Calu3 (cell line): ENCODE measurements at places on chromosomes 6 and 20. TPM values are rescaled to one million over a fixed set of nuclear protein-coding genes. Genes with fewer than 3 reads are reported as not detected.

GRCh38 chr20:62549499-62550086, 73.8 kb upstream of the GATA5 start:
- DNase-seq: no peak

- DNase-seq: no peak
Measured at GRCh38 chr20:10584371-10584770, 89.4 kb downstream of the JAG1 start.

GRCh38 chr6:107536180-107536961, 46.5 kb downstream of the SOBP start:
- DNase-seq: no peak

DNA sequence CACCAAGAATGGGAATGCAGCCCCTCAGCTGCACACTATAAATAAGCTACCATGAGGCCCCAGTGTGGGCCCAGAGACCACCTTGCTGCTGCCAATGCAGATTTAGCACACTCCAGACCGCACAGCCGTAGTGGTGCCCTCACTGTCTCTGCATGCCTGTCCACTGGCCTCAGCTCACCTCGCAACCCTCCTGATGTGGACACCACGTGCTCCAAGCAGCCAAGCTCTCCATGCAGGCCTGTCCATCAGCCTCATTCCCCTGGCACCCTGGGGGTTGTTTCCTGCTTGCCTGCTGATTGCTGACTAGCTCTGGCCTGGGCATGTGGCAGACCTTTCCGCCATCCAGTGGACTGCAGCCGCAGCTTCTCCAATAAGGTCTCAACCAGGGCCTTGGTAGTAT, 36.2 kb downstream of the ZBTB9 start:
- no peak for DNase-seq

DNA sequence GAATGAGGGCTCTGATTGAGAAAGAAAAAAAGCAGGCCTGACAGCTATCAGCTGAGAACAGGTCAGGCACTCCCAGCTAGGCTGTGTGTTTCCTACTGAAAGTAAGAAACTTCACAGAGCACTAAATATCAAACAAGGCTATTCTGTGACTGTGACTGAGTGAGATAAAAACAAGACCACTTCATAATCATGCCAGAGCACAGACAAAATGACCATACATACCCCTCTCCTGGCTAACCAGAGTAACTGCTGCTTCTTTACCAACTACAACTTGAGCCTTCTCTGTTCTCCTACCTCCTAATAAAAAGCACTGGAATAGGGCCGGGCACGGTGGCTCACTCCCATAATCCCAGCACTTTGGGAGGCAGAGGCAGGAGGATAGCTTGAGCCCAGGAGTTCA, 6.8 kb upstream of the BTN1A1 start:
- DNase-seq: no peak

DNA sequence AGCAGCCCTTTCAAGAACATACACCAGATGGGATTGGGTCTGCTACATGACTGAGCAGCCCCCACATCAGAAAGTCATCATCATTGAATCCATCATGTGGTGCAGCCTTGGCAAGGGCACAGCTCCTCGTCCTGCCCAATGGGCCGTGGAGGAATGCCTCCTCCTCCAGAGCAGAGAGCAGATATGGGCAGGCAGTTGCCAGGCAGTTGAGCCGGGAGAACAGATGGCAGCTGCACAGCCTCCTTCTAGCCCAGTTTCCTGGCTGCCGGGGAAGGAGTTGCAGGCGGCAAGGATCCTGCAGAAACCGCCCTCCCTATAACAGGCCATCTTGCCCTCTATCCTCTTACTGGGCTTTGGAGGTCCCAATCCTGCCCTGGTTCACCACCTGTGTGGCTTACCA, 11.9 kb upstream of the ZFAND3 start:
- DNase-seq: no peak

GRCh38 chr20:11210611-11211010, 536.8 kb upstream of the JAG1 start:
- no peak for DNase-seq

- no peak for DNase-seq
Measured at GRCh38 chr6:8686077-8686476, 250.7 kb upstream of the SLC35B3 start.

DNA sequence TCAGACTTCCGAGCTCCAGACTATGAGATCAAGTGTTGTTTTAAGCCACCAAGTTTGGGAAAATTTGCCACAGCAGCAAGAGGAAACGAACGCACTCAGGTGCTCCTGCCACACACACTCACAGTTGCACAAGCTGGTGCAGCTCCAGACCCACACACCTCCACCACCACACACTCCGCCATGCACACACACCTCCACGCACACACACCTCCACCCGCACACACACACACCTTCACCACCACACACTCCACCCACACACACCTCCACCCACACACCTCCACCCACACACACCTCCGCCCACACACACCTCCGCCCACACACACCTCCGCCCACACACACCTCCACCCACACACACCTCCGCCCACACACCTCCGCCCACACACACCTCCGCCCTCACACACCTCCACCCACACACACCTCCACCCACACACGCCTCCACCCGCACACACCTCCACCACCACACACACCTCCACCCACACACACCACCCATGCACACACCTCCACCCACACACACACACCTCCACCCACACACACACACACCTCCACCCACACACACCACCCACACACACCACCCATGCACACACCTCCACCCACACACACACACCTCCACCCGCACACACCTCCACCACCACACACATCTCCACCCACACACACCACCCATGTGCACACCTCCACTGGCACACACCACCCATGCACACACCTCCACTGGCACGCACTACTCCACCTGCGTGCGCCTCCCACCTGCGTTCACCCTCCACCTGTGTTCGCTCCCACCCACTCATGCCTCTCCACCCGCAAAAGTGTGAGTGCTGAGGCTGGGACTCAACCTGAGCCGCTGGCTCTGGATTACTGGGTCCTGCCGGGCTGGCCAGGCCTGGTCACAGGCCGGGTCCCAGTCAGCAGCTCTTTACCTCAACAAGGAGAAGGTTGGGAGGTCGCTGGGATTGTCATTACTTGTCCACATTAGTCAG, 175.6 kb downstream of the BMP7 start:
- no peak for DNase-seq

- DNase-seq: no peak
Measured at GRCh38 chr20:33490934-33491656, 1.2 kb downstream of the CBFA2T2 start.

DNA sequence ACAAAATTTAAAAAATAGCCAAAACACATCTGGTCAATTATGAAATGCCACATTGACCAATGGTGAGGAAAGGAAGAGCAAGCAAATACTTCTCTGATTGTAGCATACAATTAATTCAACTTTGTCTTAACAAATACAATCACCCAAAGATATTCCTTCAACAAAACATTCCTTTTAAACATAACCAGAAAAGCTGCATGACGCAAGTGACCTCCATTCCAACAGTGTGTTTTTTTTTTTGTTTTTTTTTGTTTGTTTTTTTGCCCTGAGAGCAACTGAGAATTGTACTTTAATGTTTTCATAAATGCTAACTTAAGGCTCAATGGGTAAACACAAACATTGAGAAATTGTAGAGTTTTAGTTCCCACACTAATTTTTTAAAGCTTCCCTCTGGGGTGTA, 184.4 kb downstream of the PTPRK start:
- no peak for DNase-seq

- peak; percentile 54 for DNase-seq
Measured at GRCh38 chr20:63831993-63832686, 1.1 kb upstream of the ZBTB46 start.

GRCh38 chr6:25327432-25327831, 48.3 kb downstream of the CARMIL1 start:
- DNase-seq: no peak

GRCh38 chr6:138182939-138183789, 21.4 kb downstream of the ARFGEF3 start:
- DNase-seq: no peak

GRCh38 chr6:158939255-158940159, 60.5 kb downstream of the RSPH3 start:
- peak; percentile 62 for DNase-seq

DNA sequence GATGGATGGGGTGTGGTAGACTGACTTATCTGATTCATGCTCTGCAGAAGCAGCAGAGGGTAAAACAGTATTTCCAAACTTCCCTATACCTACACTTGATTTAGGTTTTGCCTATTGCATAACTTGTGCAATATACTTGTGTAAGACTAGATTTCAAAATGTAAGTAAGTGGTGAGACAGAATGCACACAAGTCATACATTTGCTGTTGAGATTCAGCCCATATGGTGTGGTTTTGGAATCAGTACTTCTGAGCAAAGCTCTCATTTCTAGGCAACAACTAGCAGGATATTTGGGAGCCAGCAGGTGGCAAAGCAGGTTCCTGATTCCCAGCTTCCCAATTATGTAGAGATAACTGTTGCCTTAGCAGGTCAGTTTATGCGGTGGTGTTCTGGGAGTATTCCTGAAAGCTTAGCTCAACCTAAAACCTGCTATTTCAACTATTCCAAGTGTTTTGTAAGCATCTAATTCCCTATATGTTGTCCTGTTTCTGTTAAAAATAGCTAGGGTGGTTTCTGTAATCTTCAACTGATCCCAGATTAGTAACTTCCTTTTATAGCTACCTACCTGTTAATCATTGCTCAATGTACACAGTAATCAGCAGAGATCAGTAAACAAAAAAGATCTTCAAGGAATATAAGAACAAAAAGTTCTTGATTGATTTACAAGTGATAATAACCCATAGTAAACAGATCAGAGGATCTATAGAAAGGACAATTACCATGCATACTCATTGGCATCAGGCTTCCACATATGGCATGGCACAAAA, 8.5 kb upstream of the FABP7 start:
- DNase-seq: no peak

DNA sequence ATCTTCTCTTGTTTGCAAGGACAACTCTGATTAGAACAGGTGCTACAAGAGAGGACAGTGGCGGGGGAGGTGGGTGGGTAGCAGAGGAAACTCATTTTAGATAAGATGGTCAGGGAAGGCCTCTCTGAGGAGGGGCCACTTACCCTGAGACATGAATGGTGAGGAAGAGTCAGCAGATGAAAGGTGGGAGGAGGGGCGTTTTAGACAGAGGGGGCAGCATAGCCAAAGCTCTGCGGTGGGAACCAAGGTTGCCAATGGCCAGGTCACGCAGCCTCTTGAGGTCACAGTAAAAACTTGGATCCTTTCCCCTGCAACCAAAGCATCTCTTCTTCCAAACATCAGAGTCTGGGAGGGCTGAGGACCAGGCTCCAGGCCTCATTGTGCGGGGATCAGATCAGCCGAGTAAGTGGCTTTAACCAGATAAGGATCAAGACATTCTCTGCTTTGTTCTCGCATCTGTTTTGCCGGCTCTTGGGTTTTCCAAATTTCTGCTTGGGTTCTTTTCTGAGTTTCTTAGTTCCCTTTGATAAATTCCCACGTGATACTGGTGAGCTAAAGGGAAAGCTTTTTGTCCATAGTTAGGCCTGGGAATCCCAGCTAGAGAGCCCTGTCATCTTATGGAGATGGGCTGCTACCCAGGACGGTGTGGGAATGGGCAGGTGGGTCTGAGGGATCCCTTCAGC, 5.5 kb upstream of the CD40 start:
- DNase-seq: no peak

GRCh38 chr6:85792254-85792653, 149.6 kb upstream of the SYNCRIP start:
- no peak for DNase-seq

DNA sequence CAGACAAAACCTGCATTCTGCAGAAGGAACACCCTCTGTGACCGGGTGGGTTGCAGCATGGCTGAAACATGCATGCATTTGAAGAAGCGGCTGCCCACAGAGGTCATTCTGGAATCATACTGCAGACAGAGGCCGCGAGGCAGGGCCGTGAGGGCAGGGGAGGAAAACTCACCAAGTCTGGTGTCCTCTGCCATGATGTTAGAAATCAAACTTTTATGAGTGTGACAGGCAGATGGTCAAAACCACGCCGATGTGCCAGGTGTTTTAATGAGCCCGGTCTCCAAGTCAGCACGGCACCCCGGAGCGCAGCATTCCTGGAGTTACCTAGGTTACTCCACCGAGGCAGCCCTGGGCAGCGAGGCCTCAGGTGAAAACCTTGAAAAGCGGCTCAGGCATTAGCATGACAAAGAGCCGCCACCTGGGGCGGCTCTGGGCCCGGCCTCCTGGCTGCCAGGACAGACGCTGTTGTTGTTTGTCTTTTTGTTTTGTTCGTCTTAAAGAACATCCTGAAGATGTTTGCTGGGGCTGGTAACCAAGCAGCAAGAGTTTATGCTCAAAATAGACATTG, 255.6 kb downstream of the ERMARD start:
- no peak for DNase-seq

DNA sequence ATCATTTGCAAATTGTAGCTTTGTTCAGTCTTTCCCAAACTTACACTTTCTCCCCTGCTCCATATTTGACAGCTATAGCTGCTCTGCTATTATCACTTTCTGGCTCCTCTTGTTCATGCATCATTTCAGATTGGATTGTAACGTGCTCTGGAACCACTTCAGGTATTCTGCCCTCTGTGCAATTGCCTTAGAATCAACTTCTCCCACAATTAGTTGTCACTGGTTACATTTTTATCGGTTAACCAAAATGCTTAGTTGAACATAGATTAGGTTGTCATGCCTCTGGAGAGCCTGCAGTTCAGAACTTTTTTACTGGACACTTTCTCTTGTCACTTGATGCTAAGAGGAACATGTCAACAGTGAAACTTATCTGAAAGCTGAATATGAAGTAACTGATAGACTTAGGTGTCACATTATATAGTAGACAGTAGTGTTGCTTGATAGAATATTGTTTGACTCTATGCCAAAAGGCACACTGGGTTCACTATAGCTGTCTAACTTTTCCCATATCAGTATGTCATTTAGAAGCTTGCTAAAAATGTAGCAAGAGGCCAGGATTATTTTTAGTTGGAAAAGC, 127.7 kb upstream of the PTPRK start:
- no peak for DNase-seq

GRCh38 chr20:34058831-34059230, 53.2 kb downstream of the EIF2S2 start:
- DNase-seq: no peak

DNA sequence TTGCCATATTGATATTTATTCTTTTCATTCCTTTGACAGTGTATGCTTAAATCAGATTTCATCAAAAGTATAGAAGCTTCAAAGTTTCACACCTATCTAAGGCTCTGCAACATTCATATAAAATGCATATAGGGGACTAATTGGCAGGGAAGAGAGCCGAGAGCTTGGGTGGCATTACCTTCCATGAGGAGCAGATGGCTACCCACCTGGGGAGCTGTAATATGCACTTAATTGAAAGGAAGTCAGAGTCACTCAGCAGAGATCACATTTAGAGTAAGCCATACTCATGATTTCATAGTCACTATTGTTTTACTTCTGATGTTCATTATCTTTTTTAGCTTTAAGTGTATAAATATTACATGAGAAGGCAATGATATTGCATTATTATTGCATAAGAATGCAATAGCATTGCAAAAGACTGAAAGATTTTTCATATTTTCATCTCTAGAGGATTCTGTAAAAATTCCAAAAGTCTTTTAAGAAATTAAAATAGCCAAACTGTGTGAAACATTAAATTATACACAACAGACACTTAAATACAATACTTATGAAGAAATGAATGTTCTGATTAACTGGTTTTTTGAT, 1305.2 kb downstream of the EPHA7 start:
- DNase-seq: no peak

- no peak for DNase-seq
Measured at GRCh38 chr6:32794510-32794909, 22.3 kb downstream of the HLA-DOB start.

ARFGAP1 gene
- total RNA-seq: 127 and 146 TPM in 2 replicates

PAX1 gene
- not detected in 2 replicates for total RNA-seq

PPP1R16B gene
- 0.10 TPM in 1 of 2 replicates, not detected in the other for total RNA-seq

RBL1 gene
- 20.3 and 21.5 TPM in 2 replicates for total RNA-seq

PDE10A gene
- 22.5 and 23.7 TPM in 2 replicates for total RNA-seq

FHL5 gene
- total RNA-seq: not detected in 2 replicates

PGBD1 gene
- 3.1 and 4.9 TPM in 2 replicates for total RNA-seq

RBM24 gene
- 0.47 and 1.1 TPM in 2 replicates for total RNA-seq
